ENCODE measurements at places on chromosomes 7 and 10.

- DNase-seq, result no peak
Measured at GRCh38 chr7:101333912-101334311, 12.3 kb upstream of the IFT22 start.

- no peak for DNase-seq
Measured at GRCh38 chr7:33050535-33051318, 11.8 kb downstream of the NT5C3A start.

DNA sequence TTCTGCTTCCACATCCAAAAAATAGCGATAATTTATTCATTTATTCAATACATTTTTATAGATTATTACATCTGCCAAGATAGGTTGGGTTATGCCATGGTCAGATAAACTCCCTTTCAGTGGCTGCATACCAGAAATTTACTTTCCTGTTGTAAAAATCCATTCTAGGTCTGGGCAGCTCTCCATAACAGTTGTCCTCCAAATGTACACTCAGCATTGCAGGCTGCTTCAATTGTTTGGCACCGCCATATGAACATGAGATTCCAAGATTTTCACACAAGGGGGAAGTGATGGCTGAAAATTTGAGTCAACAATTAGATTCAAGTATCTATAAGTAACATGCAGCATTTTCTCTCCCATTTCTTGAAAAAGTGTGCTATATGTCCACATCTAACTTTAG lies 568.7 kb downstream of the ETV1 start:
- no peak for DNase-seq

- DNase-seq, result no peak
Measured at GRCh38 chr10:132199854-132200311, 13.1 kb downstream of the DPYSL4 start.

All from hippocampal formation (tissue), 2 donors.